ENCODE measurements at places on chromosomes 7 and 10. TPM values are rescaled to one million over a fixed set of nuclear protein-coding genes. Genes with fewer than 3 reads are reported as not detected.

TRDMT1 gene
- 17.2 TPM for total RNA-seq

SDK1 gene
- total RNA-seq: 0.17 TPM

WIPF3 gene
- not detected for total RNA-seq

CYP2C19 gene
- not detected for total RNA-seq

TET1 gene
- 3.0 TPM for total RNA-seq

VWDE gene
- total RNA-seq: 3.5 TPM

WNT8B gene
- 0.40 TPM for total RNA-seq

SNCG gene
- not detected for total RNA-seq
